ENCODE measurements at places on chromosomes 1 and 21.

GRCh38 chr21:43948740-43949498, 63.2 kb upstream of the TRAPPC10 start:
- no peak for DNase-seq

DNA sequence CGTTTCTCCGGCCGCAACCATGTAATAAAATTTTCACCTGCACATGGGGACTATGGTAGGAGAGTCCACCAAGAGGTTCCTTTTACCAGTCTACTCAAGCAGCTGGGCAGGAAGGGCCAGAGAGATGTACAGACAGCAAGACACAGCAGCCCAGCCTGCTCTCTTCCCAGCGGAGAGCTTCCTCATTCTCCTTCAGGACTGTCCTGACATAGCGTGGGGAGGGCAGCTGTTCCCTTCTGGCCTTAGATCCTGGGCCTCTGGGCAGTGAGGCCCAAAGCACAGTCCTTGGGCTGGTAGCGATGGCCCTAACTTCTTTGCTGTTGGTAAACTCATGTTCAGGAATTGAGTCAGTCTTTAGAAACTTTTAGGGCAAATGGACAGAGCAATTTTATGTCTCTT, 89.1 kb downstream of the BCAR3 start:
- DNase-seq: no peak

DNA sequence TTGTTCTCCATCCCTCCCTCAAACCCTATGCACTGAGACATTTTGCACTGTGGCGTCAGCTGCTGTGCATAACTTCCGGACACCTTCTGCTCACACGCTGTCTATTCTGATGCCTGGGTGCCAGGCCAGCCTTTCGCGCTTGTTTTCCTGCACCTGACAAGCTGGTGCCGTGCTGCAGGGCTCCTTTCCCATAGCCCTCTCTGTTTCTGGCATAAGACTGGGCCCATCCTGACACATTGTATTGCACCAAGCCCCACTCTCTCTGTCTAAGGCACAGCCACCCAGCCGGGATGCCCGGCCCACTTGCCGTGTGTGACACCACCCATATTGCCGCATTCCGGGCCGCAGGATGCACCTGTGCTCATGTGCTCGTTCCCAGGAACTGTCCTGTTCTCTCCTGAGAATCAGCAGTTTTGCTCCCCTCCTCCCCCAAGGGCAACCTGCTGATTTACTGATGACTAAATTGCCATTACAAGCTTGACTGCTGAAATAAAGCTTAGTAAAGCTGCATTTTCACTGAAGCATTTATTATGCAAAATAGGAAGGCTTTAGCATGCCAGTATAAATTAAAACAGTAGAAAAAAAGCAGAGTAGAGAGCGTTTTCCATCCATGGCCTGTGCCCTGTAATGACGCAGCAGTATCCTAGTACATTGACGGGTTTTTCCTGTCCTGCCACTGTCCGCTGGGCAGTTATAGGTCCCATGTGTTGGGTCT, 88.0 kb downstream of the CD247 start:
- no peak for DNase-seq

- DNase-seq: no peak
These were observed 20.8 kb upstream of the NPPB start for GRCh38 chr1:11879311-11880180.

DNA sequence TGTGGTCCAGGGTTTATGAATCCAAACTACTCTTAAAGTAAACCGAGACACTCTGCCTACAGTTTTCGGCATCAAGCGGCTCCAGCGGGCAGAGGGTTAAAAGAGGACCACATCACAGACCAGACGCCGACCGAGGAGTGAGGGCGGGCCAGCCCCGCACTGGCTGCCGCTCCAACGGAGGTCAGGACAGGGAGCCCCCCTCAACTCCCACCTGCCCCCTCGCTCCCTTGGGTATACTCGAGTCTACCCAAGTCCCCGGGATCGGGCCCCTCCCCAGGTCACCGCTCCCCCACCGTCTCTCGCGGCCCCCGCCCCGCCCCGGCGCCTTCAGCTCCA, 312 bp downstream of the ARNT start:
- DNase-seq: peak; percentile 71

GRCh38 chr1:217506878-217507277, 124.0 kb downstream of the GPATCH2 start:
- peak; percentile 29 for DNase-seq

- no peak for DNase-seq
These were observed 145.7 kb upstream of the BARHL2 start for GRCh38 chr1:90862782-90863181.
